T-helper 22 cell (primary cell): ENCODE measurements at places on chromosomes 7 and 10.

- DNase-seq, result no peak
Measured at GRCh38 chr10:97597778-97598177, 8.3 kb downstream of the C10orf62 start.

GRCh38 chr7:27901028-27901760 is 161.2 kb downstream of the TAX1BP1 start:
- no peak for DNase-seq

GRCh38 chr10:82206831-82207230 is 331.8 kb downstream of the NRG3 start:
- DNase-seq, result no peak

DNA sequence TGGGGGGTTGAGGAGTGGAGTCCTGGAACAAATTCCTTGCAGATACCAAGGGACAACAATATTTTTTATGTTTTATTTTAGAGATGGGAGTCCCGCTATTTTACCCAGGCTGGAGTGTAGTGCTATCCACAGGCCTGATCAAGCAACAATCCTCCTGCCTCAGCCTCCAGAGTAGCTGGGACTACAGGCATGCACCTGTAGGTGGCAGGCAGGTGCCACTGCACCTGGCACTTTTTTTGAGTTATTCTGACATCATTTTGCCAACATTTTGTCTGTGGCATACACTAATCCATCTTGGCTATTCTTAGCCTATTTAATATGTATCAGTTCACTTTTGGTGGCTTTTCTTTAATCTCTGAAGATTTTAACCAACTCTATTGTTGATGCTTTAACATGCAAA is 317.8 kb upstream of the MTPN start:
- no peak for DNase-seq

DNA sequence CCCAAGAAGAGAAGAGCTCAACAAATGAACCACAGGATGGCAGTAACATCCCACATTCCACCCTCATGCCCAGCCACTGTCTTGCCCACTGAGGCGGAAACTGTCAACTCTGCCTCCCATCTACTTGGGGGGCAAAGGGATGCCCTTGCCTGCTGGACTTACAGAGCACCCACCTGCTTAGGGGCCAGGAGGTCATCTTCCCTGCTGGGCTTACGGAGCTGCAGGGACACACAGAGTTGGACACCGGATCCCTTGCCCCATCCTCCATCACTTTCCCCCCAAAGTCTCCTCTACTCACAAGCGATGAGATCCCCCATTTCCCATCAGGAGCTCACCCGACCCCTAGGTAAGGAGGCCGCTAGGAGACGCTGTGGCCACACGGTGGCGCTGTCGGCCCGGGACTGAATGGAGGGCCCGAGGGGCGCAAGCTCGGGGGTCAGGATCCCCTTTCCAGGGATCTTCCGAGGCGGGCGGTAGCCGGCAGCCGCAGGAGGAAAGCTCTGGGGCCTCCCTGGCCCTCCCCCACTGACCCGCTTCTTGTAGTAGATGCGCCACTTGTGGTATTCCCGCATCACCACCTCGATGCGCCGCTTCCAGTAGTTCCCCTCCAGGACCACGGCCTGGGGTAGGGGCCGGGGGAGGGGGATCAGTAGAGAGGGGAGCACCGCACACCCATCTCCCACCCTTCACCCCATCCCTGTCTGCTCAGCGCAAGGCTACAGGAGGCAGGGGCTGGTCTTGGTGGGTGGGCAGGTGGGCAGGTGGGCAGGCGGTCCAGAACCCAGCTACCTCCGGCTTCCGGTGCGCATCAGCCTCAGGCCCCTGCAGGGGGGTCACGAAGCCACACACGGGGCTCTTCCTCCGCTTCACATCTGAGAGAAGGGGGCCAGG is 17.3 kb downstream of the MLXIPL start:
- DNase-seq, result peak; percentile 28
